ENCODE measurements at places on chromosomes 5 and 9.

GRCh38 chr9:131319486-131319885 lies 30.0 kb downstream of the PLPP7 start:
- no peak for DNase-seq

GRCh38 chr9:90881648-90882047 lies 80.0 kb downstream of the SYK start:
- DNase-seq: no peak

DNA sequence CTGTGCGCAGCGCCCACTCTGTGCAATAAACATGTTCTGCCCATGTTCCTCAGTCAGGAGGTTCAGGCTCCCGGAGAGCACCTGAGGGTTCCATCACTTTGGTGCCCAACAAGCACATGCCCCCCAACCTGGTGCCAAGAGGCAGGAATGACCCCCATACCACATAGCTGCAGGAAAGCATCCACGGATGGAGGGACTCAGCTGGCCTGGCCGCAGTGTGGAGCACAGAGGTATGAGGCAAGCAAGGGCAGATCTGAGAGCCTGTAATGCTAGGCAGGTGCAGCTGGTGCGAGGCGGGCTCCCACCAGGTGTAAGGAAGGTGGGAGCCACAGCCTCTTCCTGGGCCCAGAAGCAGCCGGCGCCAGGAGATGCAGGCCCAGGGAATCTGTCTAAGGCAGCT lies 4.3 kb upstream of the MRNIP start:
- DNase-seq: no peak

GRCh38 chr9:95028853-95029219 lies 288.7 kb downstream of the FANCC start:
- no peak for DNase-seq

GRCh38 chr9:82447343-82447742 lies 458.8 kb downstream of the SPATA31D1 start:
- no peak for DNase-seq

- DNase-seq: no peak
Measured at GRCh38 chr5:92504346-92504745, 1076.7 kb downstream of the NR2F1-AS1 start.

- DNase-seq: no peak
Measured at GRCh38 chr5:90813392-90813791, 254.8 kb downstream of the ADGRV1 start.

GRCh38 chr9:112535301-112535700 lies 48.7 kb downstream of the KIAA1958 start:
- no peak for DNase-seq

- no peak for DNase-seq
Measured at GRCh38 chr5:57659886-57660285, 177.3 kb upstream of the ACTBL2 start.

GRCh38 chr5:173623789-173624188 lies 7.3 kb upstream of the BOD1 start:
- no peak for DNase-seq

- DNase-seq: no peak
Measured at GRCh38 chr5:50697739-50698138, 31.3 kb downstream of the PARP8 start.

DNA sequence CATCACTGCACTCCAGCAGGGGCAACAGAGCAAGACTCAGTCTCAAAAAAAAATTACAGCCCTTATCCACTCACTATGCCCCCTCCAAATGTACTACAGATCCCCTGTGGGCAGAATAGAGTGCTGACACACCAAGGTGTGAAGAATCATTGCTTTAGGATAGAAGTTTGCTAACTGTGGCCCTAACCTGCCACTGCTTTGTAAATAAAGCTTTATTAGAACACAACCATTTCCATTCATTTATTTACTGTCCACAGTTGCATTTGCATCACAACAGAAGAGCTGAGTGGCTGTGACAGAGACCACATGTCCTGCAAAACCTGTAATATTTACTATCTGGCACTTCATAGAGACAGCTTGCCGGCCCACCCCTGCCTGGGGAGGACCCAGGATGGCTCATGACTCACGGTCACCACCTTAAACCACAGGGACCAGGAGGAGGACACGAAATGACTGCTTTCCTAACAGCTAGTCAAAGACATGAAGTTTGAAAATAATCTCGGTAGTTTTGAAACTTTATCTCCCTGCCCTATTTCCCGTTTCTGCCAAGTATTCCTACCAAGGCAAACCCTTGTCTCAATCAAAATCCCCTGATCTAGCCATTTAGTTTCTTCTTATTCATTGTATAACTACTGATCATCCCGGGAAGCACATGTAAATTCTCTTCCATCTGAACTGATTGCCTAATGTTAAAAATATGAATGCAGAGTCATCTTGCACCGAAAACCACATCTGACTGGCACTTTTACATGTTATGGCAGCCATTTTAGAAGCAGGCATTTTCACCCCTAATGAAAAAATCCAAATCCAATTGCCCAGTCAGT lies 206.1 kb downstream of the SLIT3 start:
- DNase-seq: no peak

- no peak for DNase-seq
Measured at GRCh38 chr9:38259056-38259455, 133.4 kb upstream of the ALDH1B1 start.

- DNase-seq: no peak
Measured at GRCh38 chr5:18299166-18299565, 664.9 kb downstream of the TAF11L14 start.

GRCh38 chr9:134879664-134880483 lies 736 bp upstream of the FCN2 start:
- DNase-seq: no peak

DNA sequence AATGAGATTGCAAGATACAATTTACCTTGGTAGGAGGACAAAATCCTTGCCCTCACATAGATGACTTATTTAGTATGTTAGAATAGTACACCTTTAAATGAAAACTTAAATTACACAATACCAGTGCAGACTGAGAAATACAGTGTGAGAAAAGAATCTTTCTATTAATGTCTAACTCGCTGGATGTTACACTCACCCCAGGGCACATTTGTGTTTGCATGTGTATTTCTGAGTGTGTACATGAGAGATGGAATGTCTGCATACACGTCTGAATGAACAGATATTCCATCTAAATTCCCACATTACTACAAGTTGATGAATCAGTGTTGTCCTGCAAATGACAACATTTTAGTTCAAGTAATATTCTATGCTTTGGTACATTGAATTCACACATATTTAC lies 99.8 kb downstream of the KLHL3 start:
- no peak for DNase-seq

All from H9 (cell line).